Panc1 (cell line): ENCODE measurements at places on chromosomes 5 and 9.

DNA sequence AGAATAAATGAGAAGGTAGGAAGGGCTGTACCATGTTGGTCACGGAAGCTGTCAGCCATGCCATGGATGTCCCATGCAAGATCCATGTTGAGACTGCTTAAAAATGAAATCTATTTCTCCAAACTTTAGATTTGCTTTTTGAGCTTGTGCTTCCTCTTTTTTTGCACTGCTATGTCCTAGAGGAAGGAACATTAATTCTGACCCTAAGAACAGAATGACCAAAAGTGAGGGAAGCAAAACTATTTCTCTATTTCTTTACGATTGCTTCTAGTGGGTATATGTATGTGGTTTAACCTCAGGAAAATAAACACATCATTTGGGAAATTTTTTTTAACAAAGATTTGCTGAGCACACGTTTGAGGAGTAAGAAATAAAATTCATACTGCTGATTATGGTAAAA lies 84.6 kb downstream of the USP20 start:
- no peak for DNase-seq

- no peak for DNase-seq
Observed at GRCh38 chr9:69951411-69951810, 92.2 kb upstream of the MAMDC2 start.

GRCh38 chr5:76441101-76441500 lies 38.0 kb downstream of the IQGAP2 start:
- DNase-seq: no peak

- no peak for DNase-seq
Observed at GRCh38 chr9:72256931-72257330, 107.7 kb downstream of the GDA start.

DNA sequence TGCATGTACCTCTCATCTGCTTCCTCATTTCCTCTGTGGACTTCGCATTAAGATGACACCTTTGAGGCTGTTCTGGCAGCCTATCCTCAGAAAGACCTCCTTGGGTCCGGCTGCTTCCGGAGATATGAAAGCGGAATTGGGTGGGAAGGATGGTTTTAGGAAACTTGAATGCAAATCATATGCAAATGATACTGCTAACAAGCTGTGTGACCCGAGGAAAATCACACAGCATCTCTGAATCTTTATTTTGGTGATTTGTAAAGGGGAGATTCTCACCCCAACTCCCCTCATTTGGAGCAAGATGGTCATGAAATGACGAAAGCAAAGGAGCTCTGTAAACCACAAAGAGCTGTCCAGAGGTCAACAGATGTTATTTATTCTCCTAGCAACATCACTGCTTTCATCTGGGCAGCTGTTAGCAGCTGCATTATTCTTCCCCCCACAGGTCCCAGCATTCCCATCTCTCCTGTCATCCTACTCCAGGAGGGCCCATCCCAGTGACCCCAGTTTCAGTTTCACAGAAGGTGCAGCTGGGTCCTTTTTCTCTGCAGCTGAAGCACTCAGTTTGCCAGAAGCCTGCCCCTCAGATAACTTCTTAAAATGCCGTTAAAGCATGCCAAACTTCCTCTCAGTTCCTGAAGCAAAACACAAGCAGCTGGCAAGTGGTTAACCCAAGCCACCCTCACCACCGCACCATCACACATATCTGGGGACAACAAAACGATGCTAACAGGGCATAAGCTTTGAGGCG lies 269.5 kb downstream of the SEC61B start:
- DNase-seq: no peak

GRCh38 chr9:93325307-93326035 lies 126.0 kb upstream of the FAM120A start:
- no peak for DNase-seq

- no peak for DNase-seq
Observed at GRCh38 chr9:74804018-74804385, 83.7 kb downstream of the TRPM6 start.
